Thyroid gland (tissue), 4 donors: ENCODE measurements at places on chromosomes 5 and 9. TPM values are rescaled to one million over a fixed set of nuclear protein-coding genes. Genes with fewer than 3 reads are reported as not detected.
A peak's percentile ranks its signal among the peaks of the same experiment; 100 is the strongest.

Gene C9orf152
- not detected for total RNA-seq

DNA sequence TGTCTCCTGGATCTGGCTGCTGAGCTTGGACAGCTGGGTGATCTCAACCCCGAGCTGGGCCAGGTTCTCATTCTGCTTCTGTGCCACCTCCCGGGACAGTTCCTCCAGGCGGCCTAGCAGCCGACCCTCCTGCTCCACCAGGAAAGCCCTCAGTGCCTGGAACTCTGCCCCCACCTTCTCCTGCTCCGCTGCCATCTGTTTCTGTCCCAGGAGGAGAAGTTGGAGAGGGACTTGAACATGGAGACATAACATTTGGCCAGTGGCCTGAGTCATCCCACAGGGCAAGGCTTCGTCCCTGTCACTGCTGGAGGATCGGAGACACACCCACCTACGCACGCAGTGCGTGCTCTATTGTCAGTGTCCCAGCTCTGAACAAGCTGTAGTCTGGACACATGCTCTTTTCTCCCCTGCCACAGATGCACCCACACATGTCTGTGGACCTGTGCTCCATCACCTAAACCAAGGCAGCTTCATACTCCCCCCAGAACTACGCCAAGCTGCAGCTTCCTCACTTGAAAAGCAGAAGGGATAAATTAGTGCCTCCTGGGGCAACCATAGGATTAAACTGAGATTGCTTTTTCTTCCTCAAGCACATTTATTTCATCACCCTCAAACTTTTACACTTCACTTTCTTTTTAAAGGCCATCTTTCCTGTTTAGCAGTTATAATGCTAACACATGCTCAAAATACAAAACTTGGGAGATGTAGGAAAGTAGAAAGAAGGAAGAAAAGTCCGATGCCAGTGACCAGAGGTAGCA is 4.9 kb downstream of the TRIM7 start:
- H3K4me1 ChIP-seq, result no peaks in the 10 kb centered on the region
- no peak overlapping the region for H3K27ac ChIP-seq
- no peaks in the 10 kb centered on the region for H3K27me3 ChIP-seq

- H3K27me3 ChIP-seq, result no peaks in the 10 kb centered on the region
- no peak overlapping the region for H3K27ac ChIP-seq
- no peak for DNase-seq
- H3K4me1 ChIP-seq, result peaks cover 3% of the 10 kb centered on the region
- no peaks in the 10 kb centered on the region for H3K36me3 ChIP-seq
Measured at GRCh38 chr5:67817652-67818051, 397.9 kb upstream of the PIK3R1 start.

DNA sequence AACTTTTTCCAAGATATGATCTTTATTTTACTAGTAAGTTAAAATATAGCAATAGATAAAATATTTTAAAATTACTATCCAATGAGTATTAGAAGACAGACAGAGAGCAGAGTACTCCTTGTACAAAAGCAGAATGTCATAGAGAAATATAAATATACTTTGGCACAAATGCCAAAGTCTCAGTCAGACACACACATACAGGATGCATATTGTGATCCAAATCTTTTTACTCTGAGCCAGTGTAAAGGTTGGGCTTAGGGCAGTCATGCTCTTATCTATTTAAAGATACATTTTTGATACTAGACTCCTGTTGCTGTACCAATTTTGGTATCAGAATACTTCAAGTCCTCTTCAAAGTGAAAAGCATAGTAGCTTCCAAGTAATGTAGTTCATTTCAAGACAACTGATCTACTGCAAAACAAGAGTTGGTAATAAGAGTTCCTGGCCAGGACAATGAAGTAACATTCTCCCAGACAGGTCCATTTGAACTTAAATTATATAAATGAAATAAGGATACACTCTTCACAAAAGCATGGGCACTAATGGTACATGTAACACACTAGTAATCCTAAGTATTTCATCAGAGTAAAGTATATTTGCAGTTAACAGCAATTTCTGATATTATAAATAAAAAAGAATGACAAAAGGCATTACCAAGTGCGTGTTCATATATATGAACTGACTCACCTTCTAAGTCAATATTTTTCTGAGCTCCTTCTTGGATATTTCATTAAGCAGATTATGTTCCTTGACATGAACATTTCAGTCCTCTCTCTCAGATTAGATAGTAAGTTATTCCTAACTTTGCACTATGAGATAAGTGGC is 10.5 kb downstream of the PFDN1 start:
- H3K4me3 ChIP-seq, result no peak overlapping the region
- H3K27me3 ChIP-seq, result no peaks in the 10 kb centered on the region
- no peaks in the 10 kb centered on the region for H3K36me3 ChIP-seq
- peaks cover 37% of the 10 kb centered on the region for H3K4me1 ChIP-seq
- no peak for DNase-seq

GRCh38 chr5:125394661-125395280 is 648.3 kb upstream of the ZNF608 start:
- H3K4me1 ChIP-seq, result no peaks in the 10 kb centered on the region
- H3K27ac ChIP-seq, result no peak overlapping the region
- H3K36me3 ChIP-seq, result no peaks in the 10 kb centered on the region
- no peak for DNase-seq
- H3K27me3 ChIP-seq, result no peaks in the 10 kb centered on the region

DNA sequence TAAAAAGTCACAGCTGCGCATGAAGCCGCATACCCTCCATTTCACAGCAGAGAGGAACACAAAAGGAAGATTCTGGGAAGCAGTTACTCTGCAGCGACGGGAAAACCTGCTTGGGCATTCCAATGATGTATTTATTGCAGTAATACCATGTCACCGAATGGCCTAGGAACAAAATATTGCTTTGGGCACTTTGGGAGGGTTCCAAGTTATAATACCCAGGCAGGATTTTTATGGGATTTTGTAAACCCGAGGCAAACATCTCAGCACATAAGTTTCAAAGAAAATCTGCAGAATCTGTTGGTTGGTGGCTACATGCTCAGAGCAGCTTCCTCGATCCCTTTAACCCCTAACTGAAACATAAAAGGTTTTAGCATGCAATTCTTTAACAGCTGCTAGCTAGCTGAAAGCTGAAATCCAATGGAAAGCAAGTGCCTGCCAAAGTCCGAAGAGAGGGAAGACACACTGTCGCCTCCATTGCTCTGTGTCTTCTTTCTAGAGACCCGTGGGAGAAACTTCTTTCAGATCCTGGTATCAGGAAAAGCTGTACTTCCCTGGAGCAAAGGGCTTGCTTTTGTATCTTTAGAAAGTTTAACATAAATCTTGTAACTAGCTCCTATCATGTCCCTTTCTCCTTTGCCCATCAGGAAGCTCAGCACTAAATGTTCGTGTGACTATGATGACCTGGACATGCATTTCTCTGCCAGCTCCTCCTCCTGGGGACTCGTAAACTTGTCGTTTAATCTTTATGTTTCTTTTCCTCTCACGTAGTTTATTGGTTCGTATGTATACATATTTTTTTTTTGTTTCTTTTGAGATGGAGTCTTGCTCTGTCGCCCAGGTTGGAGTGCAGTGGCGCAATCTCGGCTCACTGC is 195.0 kb downstream of the MAPKAP1 start:
- no peaks in the 10 kb centered on the region for H3K27me3 ChIP-seq
- H3K4me3 ChIP-seq, result no peak overlapping the region
- peaks cover 13% of the 10 kb centered on the region for H3K4me1 ChIP-seq
- H3K36me3 ChIP-seq, result no peaks in the 10 kb centered on the region
- DNase-seq, result no peak

Gene SEMA5A
- total RNA-seq, result 3.0 TPM

DNA sequence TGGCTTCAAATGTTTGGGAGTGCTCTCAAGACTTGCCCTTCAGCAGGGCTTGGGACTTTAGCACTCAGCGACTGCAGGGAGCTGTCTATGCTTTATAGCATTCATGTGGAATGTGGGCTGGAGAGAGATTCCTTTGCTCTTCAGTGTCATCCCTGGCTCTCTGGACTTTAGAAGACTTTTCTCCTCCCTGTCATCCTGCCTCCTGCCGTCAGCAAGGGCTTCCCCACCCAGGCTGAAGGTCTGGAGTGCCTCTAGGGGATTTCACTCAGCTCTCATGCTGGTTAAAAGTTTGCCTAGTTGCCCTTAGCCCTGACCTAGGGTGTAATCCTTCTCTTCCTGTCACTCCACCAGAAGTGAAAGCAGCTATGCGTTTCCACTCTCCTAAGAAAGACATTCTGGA is 210.9 kb downstream of the FRMD3 start:
- no peaks in the 10 kb centered on the region for H3K27me3 ChIP-seq
- peaks cover 10% of the 10 kb centered on the region for H3K4me1 ChIP-seq
- no peak overlapping the region for H3K4me3 ChIP-seq
- no peak overlapping the region for H3K27ac ChIP-seq

Gene SLC34A3
- total RNA-seq, result not detected

Gene SLC1A1
- total RNA-seq, result 49.0 TPM

- H3K36me3 ChIP-seq, result no peaks in the 10 kb centered on the region
- H3K27me3 ChIP-seq, result no peaks in the 10 kb centered on the region
- H3K4me3 ChIP-seq, result no peak overlapping the region
- H3K27ac ChIP-seq, result peak overlapping the region; percentile 41
- DNase-seq, result peak; percentile 92
Measured at GRCh38 chr5:61783481-61783880, 451.4 kb downstream of the ZSWIM6 start.

- no peak overlapping the region for H3K4me3 ChIP-seq
- H3K36me3 ChIP-seq, result no peaks in the 10 kb centered on the region
- no peak overlapping the region for H3K27ac ChIP-seq
- H3K4me1 ChIP-seq, result no peaks in the 10 kb centered on the region
- no peaks in the 10 kb centered on the region for H3K27me3 ChIP-seq
- DNase-seq, result no peak
Measured at GRCh38 chr9:99606296-99606695, 215.4 kb upstream of the NR4A3 start.
